Vagina (tissue), 2 donors: ENCODE measurements at places on chromosomes 3 and 15. TPM values are rescaled to one million over a fixed set of nuclear protein-coding genes. Genes with fewer than 3 reads are reported as not detected.

DNA sequence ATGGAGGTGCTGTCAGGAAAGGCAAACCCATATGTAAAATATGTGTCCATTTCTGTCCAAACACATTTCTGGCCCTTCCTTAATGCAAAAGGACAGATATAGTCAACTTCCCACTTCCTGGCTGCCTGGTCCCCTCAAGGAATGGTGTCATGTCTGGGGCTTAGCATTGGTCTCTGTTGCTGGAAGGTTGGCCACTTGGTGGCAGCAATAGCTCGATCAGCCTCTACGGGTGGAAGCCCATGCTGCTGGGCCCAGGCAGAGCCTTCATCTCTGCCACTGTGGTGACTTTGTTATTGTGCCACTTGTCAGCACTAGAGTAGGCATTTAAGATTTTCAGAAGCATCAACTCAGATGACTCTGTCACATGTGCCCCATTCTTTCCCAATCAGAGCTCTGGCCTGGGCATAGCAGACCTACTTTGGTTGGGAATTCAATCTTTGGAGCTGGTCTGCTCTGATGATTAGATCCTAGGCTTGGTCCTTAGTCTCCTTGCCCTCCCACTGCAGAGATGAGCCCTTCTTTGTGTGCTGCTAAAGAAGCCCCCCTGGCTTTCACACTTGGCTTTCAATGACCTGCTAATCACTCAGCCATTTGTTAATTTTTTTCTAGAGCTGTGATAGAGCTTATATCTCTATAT lies 51.0 kb upstream of the SPSB4 start:
- H3K27ac ChIP-seq = no peak overlapping the region
- no peaks in the 10 kb centered on the region for H3K27me3 ChIP-seq

- H3K36me3 ChIP-seq = no peaks in the 10 kb centered on the region
- H3K4me3 ChIP-seq = no peak overlapping the region
- H3K27ac ChIP-seq = no peak overlapping the region
Observed at GRCh38 chr15:53558384-53558783, 201.1 kb downstream of the WDR72 start.

DNA sequence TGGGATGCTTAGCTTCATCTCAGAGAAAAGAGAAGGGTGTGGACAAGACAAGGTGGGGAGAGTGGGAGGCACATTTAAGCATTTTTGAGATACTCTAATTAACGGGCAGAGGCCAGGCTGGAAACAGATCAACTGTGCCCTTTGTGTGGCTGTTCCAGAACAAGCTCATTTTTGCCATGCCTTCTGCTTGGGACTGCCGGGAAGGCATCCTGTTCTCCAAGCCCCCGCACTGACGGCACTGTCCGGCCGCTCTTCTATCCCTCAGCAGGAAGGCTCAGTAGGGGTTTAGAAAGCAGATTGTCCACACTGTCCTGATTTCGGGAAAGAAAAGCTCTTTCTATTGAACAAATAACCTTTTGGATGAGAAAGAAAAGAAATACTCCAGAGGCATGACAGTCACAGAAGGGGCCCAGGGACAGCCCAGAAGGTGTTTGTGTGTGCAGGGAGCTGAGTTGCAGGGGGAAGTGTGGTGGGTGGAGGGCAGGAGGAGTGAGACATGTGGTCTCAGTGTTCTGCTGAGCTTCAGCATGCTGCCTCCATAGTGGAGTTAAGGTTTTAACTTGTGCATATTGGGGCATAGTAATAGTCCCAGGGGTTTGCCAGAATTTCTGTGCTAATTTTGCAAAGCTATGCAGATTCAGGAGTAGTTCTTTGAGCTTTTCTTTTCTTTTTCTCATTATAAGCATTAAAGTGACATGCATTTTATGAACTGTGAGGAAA lies 27.3 kb downstream of the SV2B start:
- no peaks in the 10 kb centered on the region for H3K36me3 ChIP-seq
- no peaks in the 10 kb centered on the region for H3K4me1 ChIP-seq
- no peak for DNase-seq
- H3K4me3 ChIP-seq = no peak overlapping the region
- H3K27ac ChIP-seq = no peak overlapping the region

TERC gene
- 204 TPM for total RNA-seq

GATA2 gene
- 50.6 TPM for total RNA-seq

DNA sequence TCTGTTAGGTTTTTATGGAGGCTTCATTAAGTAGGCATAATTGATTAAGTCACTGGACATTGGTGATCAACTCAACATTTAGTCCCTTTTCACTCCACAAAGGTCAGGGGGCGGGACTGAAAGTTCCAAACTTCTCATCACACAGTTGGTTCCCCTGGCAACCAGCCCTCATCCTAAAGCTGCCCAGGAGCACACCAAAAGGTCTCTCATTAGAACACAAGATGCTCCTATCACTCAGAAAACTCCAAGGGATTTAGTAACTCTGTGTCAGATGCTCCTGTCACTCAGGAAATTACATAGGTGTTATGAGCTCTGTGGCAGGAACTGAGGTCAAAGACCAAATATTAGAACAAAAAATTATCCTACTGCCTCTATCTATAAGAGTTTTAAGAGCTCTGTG lies 321.5 kb downstream of the OTOL1 start:
- H3K27ac ChIP-seq = no peak overlapping the region
- H3K4me3 ChIP-seq = no peak overlapping the region
- DNase-seq = no peak
- H3K4me1 ChIP-seq = no peaks in the 10 kb centered on the region
- no peaks in the 10 kb centered on the region for H3K36me3 ChIP-seq

- no peaks in the 10 kb centered on the region for H3K36me3 ChIP-seq
- H3K4me3 ChIP-seq = no peak overlapping the region
Observed at GRCh38 chr3:58638591-58638990, 28.0 kb downstream of the FAM3D start.

- H3K4me3 ChIP-seq = no peak overlapping the region
- DNase-seq = no peak
- H3K4me1 ChIP-seq = no peaks in the 10 kb centered on the region
- no peaks in the 10 kb centered on the region for H3K27me3 ChIP-seq
Observed at GRCh38 chr3:109921509-109921908, 584.2 kb upstream of the DPPA4 start.

DNA sequence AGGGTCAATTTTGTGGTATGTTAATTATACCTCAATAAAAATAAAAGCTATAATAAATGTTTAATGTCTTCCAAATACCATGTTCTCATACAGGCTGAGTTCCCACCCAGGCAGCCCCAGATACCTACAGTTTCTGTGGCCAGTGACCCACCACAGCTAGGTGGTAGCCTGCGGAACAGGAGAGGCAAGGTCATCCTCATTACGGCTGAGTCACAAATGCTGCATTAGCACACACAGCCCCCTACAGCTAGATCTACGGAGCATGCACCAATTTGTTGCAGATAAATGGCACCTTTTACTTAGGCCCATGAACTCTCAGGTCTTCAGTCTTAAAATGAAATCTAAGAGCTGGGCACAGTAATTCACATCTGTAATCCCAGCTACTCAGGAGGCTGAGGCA lies 5.1 kb downstream of the SPATA12 start:
- no peak overlapping the region for H3K4me3 ChIP-seq
- H3K36me3 ChIP-seq = no peaks in the 10 kb centered on the region
- no peak for DNase-seq
- peaks cover 68% of the 10 kb centered on the region for H3K4me1 ChIP-seq

- H3K27me3 ChIP-seq = no peaks in the 10 kb centered on the region
- H3K4me1 ChIP-seq = no peaks in the 10 kb centered on the region
- H3K27ac ChIP-seq = no peak overlapping the region
- DNase-seq = no peak
- no peak overlapping the region for H3K4me3 ChIP-seq
Observed at GRCh38 chr3:137988982-137989381, 21.0 kb upstream of the CLDN18 start.

- H3K27ac ChIP-seq = no peak overlapping the region
- H3K36me3 ChIP-seq = no peaks in the 10 kb centered on the region
- H3K27me3 ChIP-seq = no peaks in the 10 kb centered on the region
- H3K4me3 ChIP-seq = no peak overlapping the region
- no peak for DNase-seq
- H3K4me1 ChIP-seq = no peaks in the 10 kb centered on the region
Observed at GRCh38 chr15:46231786-46232185, 597.0 kb downstream of the SQOR start.

DNA sequence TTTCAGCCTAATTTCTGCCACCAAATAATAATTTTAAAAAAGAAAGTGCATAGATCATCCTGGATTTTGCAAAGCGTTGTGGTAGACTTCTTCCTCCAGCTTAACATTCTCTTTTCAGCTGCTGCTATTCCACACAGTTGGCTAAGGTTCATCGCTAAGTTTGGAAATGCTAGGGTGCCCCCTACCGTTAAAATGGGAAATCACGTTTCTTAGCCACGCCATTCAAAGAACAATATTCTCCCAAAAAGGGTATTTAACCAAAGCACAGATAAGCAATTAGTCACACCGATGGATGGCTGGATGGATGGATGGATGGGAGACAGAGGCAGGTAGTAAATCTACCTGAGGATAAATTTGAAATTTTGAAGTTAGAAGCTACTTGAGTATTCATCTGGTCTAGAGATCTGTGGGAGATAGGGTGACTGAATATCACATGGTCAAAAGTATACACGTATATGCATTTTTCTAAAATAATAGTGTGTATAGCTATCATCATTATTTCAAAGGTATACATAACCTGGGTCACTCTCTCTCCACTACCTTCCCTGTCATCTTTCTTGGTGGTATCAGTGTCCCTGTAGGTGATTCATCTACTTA lies 67.2 kb downstream of the EFHB start:
- H3K4me3 ChIP-seq = no peak overlapping the region
- H3K27ac ChIP-seq = no peak overlapping the region
- no peak for DNase-seq
- H3K36me3 ChIP-seq = no peaks in the 10 kb centered on the region
- H3K27me3 ChIP-seq = no peaks in the 10 kb centered on the region

GRCh38 chr3:139888561-139889140 lies 46.3 kb upstream of the CLSTN2 start:
- no peaks in the 10 kb centered on the region for H3K27me3 ChIP-seq
- no peak overlapping the region for H3K4me3 ChIP-seq
- H3K27ac ChIP-seq = no peak overlapping the region
- no peaks in the 10 kb centered on the region for H3K36me3 ChIP-seq
- DNase-seq = no peak

PARP9 gene
- 19.4 TPM for total RNA-seq

DNA sequence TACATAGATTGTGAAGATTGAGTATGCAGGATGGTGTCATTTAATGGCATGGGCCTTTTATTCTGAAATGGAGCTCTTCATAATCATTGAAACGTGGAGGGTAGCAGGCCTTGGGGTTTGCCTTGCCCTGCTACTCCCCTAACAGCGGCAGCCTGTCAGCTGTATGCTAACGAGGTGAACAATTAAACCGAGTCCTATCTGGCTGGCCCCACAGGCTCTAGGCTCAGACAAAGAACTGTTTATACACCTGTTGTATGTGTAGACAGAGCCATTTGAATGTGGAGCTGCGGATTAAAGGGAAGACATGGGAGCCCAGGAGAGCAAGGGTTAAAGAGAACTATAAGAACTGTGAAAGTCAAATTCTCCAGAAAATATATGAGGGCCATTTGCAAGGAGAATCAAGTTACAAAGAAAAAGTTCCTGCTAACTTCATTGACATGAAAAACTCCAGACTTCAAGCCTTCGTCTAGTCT lies 116.7 kb upstream of the CGNL1 start:
- no peaks in the 10 kb centered on the region for H3K27me3 ChIP-seq
- H3K4me1 ChIP-seq = no peaks in the 10 kb centered on the region
- no peak overlapping the region for H3K4me3 ChIP-seq
- H3K27ac ChIP-seq = no peak overlapping the region
- DNase-seq = no peak
- peaks cover 10% of the 10 kb centered on the region for H3K36me3 ChIP-seq
